ENCODE measurements at places on chromosomes 16 and 17.
A peak's percentile ranks its signal among the peaks of the same experiment; 100 is the strongest.

GRCh38 chr16:58111302-58111627 is 17.9 kb downstream of the CFAP20 start:
- no peaks in the 10 kb centered on the region for H3K4me1 ChIP-seq
- H3K4me3 ChIP-seq = no peak overlapping the region
- H3K27ac ChIP-seq = no peak overlapping the region
- H3K36me3 ChIP-seq = peaks cover 44% of the 10 kb centered on the region
- no peak for DNase-seq

DNA sequence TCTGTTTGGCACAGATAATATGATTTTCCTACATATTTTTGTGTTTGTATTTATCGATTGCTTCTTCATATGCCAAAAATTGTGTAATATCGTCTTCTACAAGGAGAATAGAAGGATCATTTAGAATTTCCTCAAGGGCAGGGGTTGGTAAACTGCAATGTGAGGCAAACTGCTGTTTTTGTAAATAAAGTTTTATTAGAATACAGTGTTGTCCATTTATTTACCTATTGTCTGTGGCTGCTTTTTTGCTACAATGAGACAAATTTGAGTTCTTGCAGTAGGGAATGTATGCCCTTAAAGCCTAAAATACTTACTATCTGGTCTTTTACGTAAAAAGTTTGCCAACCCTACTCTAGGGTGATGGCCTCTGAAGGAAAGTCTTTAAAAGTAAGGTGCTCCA is 509.5 kb downstream of the TMEM114 start:
- no peaks in the 10 kb centered on the region for H3K4me1 ChIP-seq
- no peak for DNase-seq
- H3K27ac ChIP-seq = no peak overlapping the region
- H3K36me3 ChIP-seq = no peaks in the 10 kb centered on the region
- H3K4me3 ChIP-seq = no peak overlapping the region
- H3K27me3 ChIP-seq = no peaks in the 10 kb centered on the region

GRCh38 chr16:51431517-51432241 is 280.6 kb upstream of the SALL1 start:
- no peaks in the 10 kb centered on the region for H3K4me1 ChIP-seq
- no peak overlapping the region for H3K4me3 ChIP-seq
- H3K27me3 ChIP-seq = no peaks in the 10 kb centered on the region
- no peak for DNase-seq
- no peak overlapping the region for H3K27ac ChIP-seq
- no peaks in the 10 kb centered on the region for H3K36me3 ChIP-seq

DNA sequence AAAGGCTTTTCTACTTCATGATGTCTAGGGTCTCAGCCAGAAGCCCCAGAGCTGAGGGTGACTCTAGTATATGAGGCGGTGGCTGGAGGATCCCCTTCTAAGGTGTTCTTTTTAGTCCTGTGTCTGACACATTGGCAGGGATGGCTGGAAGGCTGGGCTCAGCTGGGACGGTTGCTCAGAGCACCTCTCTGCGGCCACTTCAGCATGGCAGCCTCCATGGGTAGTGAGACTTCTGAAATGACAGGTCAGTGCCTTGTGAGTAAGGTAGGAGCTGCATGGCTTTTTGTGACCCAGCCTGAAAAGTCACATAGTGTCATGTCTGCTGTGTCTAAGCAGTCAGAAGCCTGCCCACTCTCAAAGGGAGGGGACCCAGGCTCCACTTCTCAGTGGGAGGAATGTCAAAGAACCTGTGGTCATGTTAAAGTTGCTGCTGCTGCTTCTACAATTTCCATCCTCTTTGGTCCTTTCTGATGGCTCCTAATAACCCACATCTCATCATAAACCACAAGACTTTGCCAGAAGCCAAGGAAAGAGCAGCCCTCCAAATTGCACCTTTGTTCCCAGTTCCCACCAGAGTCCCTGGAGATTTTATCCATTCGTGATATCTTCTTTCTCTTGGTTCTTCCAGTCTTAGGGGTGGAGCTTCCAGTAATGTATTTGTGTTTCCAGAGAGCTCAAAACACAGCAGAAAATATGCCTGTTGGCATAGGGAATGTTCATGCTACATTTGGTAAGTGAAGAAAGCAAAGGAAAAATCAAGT is 15.4 kb upstream of the KCNG4 start:
- H3K36me3 ChIP-seq = no peaks in the 10 kb centered on the region
- no peaks in the 10 kb centered on the region for H3K4me1 ChIP-seq
- H3K27me3 ChIP-seq = no peaks in the 10 kb centered on the region
- no peak overlapping the region for H3K4me3 ChIP-seq
- DNase-seq = no peak

DNA sequence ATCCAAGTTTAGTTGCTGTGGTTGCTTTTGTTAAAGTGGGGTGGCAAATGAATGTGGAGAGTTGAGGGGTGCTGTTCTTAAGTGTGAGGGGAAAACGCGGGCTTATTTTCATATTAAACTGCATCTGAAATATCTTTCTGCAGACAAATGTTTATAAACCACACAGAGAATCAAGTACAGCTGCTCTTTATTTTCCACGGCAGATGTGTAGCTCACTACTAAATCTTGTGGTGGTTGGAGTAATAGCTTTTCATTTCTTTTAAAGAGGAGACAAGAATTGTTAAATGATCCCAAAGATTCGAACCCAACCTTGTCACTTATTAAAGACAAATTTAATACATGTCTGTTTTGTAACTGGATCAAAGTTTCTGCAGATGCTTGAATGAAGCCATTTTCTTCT is 2.1 kb downstream of the CLTC start:
- H3K36me3 ChIP-seq = no peaks in the 10 kb centered on the region
- peak overlapping the region; percentile 97 for H3K4me3 ChIP-seq
- no peak for DNase-seq
- H3K27ac ChIP-seq = no peak overlapping the region

- peaks cover 30% of the 10 kb centered on the region for H3K36me3 ChIP-seq
- no peak overlapping the region for H3K4me3 ChIP-seq
- DNase-seq = no peak
- peaks cover 8% of the 10 kb centered on the region for H3K4me1 ChIP-seq
- H3K27me3 ChIP-seq = no peaks in the 10 kb centered on the region
Measured at GRCh38 chr17:2687074-2687418, 24.5 kb downstream of the CLUH start.

DNA sequence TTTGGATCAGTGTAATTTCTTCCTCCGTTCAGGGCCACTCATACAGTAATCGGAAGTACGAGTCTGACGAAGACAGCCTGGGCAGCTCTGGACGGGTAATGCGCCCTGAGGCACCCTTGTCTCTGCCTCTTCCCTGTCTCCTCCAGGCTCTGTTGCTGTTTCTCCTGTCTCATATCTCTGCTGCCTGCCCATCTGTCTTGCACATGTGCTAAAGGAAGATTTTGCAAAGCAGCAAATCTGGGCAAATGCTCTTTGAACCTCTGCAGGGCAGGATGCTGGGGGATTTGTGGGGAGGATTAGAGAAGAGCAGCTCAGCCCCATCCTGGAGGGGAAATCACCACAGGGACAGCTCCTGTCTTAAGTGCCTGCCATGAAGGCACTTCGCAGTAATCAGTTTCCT is 32.4 kb upstream of the POLR3E start:
- DNase-seq = no peak
- no peak overlapping the region for H3K27ac ChIP-seq
- peaks cover 94% of the 10 kb centered on the region for H3K36me3 ChIP-seq
- no peaks in the 10 kb centered on the region for H3K4me1 ChIP-seq
- no peak overlapping the region for H3K4me3 ChIP-seq

GRCh38 chr17:36544307-36545076 is at the start of gene GGNBP2:
GGNBP2 (plus strand) TSS chr17:36544919; CDS start chr17:36545725, 806 bp downstream.
- peak; percentile 47 for DNase-seq
- H3K4me1 ChIP-seq = peaks cover 16% of the 10 kb centered on the region
- no peaks in the 10 kb centered on the region for H3K27me3 ChIP-seq
- H3K27ac ChIP-seq = peak within 1 kb of the TSS; percentile 99

GRCh38 chr16:75351183-75351582 is 82.1 kb downstream of the CFDP1 start:
- peak overlapping the region; percentile 19 for H3K27ac ChIP-seq
- no peak overlapping the region for H3K4me3 ChIP-seq
- H3K36me3 ChIP-seq = no peaks in the 10 kb centered on the region
- H3K27me3 ChIP-seq = no peaks in the 10 kb centered on the region

- H3K27me3 ChIP-seq = no peaks in the 10 kb centered on the region
- H3K36me3 ChIP-seq = no peaks in the 10 kb centered on the region
- peak overlapping the region; percentile 51 for H3K4me3 ChIP-seq
- H3K27ac ChIP-seq = peak overlapping the region; percentile 72
Measured at GRCh38 chr17:17824119-17824782, 12.5 kb downstream of the SREBF1 start.

- no peak overlapping the region for H3K27ac ChIP-seq
- no peaks in the 10 kb centered on the region for H3K4me1 ChIP-seq
- H3K27me3 ChIP-seq = no peaks in the 10 kb centered on the region
- no peak overlapping the region for H3K4me3 ChIP-seq
- H3K36me3 ChIP-seq = no peaks in the 10 kb centered on the region
Measured at GRCh38 chr16:51222016-51222415, 70.9 kb upstream of the SALL1 start.

DNA sequence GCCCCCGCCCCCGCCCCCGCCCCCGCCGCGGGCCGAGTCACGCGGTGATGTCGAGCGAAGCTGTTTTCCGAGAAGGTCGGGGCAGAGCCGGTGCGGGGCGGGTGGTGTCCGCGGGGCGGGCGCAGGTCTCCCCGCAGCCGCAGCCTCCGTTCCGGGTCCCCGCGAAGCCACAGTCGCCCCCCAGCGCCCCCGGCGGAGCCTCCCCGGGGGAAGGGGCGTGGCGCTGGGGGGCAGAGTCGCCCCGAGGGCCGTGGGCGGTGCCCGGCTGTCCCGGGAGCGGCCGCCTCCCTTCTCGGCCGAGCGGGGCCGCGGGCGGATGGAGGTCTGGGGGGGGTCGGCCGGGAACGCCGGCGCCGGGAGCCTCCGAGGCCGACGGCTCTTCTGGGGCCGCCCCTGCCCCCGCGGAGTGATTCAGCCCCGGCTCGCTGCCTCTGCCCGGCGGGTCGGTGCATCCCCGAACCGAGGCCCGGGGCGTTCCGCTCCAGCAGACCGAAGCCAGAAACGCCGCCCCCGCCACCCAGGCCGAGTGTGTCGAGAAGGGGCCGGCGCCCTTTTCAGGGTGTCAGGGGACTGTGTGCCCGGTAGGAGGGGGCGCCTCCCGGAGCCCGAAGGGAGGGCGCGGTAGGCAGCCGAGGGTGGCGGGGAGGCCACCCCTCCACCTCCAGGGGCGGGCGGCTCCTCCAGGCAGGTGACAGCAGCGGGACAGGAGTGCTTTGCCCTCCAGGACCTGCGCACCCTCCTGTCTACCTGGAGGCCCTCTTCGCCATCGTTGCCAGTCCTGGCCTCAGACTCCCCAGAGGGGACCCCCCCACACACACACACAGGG is 1.7 kb downstream of the METRNL start:
- DNase-seq = no peak
- H3K27ac ChIP-seq = peak overlapping the region; percentile 92
- H3K4me1 ChIP-seq = peaks cover 53% of the 10 kb centered on the region

DNA sequence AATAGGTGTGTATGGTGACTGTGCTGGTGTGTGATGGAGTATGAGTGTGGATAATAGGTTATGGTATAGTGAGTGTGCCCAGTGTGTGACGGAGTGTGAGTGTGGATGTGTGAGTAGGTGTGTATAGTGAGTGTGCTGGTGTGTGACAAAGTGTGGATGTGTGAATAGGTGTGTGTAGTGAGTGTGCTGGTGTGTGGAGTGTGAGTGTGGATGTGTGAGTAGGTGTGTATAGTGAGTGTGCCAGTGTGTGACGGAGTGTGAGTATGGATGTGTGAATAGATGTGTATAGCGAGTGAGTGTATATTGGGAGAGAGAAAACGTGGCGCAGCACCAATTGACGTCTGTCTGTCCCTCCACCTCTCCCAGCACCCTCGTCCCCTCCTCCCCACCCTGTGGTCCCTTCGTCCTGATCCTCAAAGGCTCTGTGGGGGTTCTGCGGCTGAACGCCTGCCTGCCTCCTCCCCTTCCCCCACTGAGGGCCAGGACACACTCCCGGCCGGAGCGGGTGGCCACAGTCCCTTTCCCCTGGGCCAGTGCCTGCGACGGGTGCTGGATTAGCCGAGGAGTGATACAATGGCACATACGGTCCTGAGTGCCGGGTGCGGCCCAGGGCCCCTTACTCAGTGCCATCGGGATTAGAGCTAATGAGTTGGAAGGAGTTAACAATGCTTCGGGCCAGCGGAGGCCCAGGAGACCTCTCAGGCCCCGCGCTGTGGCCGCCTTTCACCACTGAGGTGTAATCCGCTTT is 160.0 kb downstream of the MRM1 start:
- H3K27ac ChIP-seq = no peak overlapping the region
- H3K36me3 ChIP-seq = no peaks in the 10 kb centered on the region
- H3K4me1 ChIP-seq = no peaks in the 10 kb centered on the region
- no peak for DNase-seq
- H3K4me3 ChIP-seq = no peak overlapping the region

- peaks cover 62% of the 10 kb centered on the region for H3K36me3 ChIP-seq
- no peak overlapping the region for H3K27ac ChIP-seq
- H3K27me3 ChIP-seq = no peaks in the 10 kb centered on the region
- H3K4me1 ChIP-seq = no peaks in the 10 kb centered on the region
- H3K4me3 ChIP-seq = no peak overlapping the region
Measured at GRCh38 chr17:49404361-49404760, 10.3 kb downstream of the PHB1 start.

DNA sequence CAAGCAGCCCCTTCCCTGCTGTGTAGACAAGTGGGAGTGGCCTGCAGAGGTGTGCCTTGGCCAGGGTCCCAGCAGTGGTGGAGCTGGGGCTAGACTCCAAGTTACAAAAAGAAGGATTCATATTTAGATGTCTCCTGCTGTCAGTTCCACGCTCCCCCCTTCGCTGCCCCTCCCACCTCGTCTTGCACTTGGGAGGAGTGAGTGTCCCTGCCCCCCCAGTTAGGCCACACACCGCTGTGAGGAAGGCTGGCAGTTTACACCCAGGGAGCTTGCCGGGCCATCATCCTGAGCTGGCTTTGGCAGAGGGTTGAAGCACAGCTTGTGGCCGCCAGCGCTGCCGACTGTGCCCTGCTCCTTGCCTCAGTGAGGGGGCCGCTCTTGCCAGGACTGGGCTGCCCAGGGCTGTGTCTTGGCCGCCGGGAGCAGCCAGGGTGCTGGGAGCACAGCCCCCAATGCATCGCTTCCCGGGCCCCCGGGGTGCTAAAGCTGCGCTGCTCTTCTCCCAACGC is 44.3 kb downstream of the ELAC2 start:
- H3K27me3 ChIP-seq = no peaks in the 10 kb centered on the region
- H3K4me3 ChIP-seq = peak overlapping the region; percentile 58
- no peak for DNase-seq

DNA sequence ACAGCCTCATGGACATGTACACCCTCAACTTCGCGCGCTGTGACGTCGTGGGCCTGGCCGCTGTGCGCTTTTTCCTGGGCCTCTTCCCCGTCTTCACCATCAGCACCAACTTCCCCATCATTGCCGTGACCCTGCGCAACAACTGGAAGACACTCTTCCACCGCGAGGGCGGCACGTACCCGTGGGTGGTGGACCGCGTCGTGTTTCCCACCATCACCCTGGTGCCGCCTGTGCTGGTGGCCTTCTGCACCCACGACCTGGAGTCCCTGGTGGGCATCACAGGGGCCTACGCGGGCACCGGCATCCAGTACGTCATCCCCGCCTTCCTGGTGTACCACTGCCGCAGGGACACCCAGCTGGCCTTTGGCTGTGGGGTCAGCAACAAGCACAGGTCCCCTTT is 23.5 kb downstream of the GRIN2C start:
- H3K36me3 ChIP-seq = peaks cover 8% of the 10 kb centered on the region
- no peak for DNase-seq
- no peaks in the 10 kb centered on the region for H3K27me3 ChIP-seq
- H3K27ac ChIP-seq = no peak overlapping the region

Data from ascending aorta (tissue), 2 donors.